ENCODE measurements at places on chromosomes 2 and 18.

DNA sequence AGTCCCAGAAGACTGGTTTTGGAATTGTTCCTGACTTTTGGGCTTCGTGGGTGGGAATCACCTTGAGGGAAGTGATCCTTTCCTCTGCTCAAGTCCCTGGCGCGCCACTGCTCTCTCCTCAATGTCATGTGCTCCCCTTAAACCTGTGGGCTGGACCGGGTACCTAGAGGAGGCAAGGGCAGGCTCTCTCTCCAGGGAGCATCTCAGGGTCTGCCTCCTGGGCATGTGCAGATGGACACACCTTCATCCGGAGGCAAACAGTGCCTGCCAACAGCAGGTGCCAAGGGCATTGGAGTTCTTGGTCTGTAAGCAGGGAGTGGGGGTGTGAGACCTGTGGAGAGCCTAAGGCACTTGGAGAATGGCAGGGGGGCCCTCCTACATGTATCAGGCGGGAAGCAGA, 142.6 kb downstream of the INHBB start:
- no peak for DNase-seq

DNA sequence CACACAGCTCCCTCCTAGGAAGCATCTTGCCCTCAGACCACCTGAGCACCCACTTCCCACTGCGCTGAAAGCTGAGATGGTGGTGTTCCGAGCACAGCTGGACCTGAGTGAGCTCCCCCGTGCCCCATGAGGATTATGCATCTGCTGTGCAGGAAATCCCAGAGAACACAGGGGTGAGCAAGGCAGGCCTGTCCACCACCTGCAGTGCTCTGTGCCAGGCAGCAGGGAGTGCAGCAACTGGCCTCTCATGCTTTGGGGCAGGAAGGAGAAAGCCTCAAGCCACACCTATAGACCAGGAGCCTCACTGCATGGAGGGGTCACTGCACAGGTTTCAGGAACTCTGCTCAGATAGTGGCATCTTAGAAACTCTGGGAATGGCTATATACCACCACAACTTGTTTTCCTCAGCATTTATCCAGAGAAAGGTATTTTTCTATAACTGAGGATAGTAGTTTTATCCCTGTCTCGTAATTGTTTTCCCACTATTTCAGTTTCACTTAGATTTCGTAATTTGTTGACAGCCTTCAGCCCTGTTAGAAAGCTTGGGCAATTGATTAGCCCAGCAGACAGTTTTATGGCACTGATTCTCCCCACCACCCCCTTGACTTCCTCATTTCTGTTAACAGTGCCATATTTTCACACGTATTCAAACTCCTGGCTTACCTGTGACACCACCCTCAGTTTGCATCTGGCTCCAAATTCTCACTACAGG, 144.3 kb upstream of the DAPL1 start:
- DNase-seq, result no peak

DNA sequence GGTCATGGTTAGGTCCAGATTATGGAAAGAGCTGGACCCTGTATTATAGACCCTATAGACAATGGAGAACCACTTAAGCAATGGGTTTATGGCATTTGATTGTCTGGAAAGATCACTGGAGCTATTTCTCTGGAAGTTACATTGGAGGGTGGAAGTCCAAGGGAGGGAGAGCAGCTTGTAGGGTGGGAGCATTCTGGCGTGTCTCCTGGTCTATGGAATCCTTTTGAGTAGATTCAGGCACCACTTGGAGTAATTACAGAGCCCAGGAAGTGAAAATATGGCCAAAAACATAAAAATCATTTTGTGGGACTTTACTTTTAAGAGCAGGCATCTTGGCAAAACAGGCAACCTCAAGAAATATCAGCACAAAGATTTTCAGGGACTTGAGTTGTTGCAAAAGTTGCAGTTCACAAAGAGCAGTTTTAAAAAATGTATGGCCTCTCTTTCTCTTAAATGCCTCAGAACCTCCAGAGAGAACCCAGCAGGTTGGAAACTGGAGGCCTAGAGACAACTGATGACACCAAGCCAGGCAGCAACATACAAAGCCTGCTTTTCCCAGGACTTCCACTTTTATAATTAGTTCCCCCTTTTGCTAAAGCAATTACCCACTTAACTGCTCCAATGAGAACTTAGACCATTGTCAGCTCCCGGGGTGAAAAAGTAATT, 331.0 kb downstream of the MYCN start:
- DNase-seq, result no peak

- no peak for DNase-seq
These were observed 75.6 kb downstream of the SATB2 start for GRCh38 chr2:199382091-199382490.

DNA sequence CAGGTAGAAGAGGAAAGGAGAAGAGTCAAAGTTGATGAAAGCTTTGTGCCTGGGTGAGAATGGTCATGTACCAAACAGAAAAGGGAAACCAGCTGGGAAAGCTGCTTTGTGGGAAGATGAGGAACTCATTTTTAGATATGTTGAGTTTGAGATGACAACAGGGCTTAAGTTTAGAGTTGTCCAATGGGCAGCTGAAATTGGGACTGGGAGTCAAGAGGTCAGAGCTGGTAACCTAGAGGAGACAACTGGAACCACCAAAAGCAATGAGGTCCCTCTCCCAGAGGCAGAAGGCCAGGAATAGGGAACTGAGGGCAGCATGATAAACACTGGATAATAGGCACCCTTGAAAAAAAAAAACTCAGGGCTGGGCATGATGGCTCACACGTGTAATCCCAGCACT, 48.8 kb downstream of the SLC4A1AP start:
- no peak for DNase-seq

- no peak for DNase-seq
These were observed 23.8 kb downstream of the TGOLN2 start for GRCh38 chr2:85303780-85304531.

- DNase-seq, result no peak
These were observed 74.9 kb downstream of the CAPN13 start for GRCh38 chr2:30732376-30732775.

- no peak for DNase-seq
These were observed 22.2 kb downstream of the FAM110C start for GRCh38 chr2:24107-24506.
